ENCODE measurements at places on chromosomes 1 and 21. TPM values are rescaled to one million over a fixed set of nuclear protein-coding genes. Genes with fewer than 3 reads are reported as not detected.

GRCh38 chr1:159184201-159184600 lies 12.8 kb downstream of the CADM3 start:
- no peak for DNase-seq

- no peak for DNase-seq
These were observed 3.8 kb downstream of the CNR2 start for GRCh38 chr1:23909412-23909811.

GRCh38 chr1:176164014-176164678 lies 42.9 kb downstream of the COP1 start:
- DNase-seq = no peak

DNA sequence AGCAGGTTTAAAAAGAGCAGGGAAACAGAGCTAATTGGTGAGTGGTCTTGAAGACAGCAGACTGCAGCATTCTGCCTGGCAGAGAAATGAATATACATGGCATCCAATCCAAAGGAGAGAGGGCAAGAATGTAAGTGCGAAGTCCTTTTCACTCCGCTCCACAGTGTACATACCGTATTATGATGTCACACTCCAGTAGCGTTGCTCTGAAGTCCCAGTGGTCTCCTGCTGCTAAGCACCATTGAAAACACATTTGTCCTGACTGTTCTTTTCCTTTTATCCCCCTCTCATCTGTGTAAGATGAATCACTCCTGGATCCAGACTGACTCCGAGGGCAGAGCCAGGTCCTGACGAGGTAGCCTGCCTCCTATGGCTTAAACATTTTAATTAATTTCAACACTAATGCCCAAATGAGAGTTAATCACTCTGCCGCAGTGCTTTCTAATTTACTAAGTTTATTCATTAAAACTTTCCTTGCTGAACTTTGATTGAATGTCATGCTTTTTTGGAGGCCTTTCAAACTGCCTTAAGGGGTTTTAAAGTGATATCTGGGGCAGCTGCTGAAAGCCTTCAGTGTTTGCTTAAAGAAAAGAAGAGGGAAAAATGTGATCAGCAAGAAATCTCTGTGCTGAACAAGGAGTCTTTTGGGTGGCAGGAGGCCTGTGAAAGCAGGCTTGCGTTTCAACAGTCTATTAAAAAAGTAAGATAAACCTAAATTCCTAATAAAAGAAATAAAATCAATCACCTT lies 227.2 kb downstream of the ATG4C start:
- DNase-seq = no peak

- DNase-seq = no peak
These were observed 22.1 kb upstream of the FAM20B start for GRCh38 chr1:179003512-179004066.

- no peak for DNase-seq
These were observed 10.9 kb downstream of the YARS1 start for GRCh38 chr1:32806290-32806689.

- DNase-seq = no peak
These were observed 442.7 kb downstream of the PTBP2 start for GRCh38 chr1:97164276-97164639.

- no peak for DNase-seq
These were observed 354.0 kb upstream of the RGS18 start for GRCh38 chr1:191804311-191804710.

DNA sequence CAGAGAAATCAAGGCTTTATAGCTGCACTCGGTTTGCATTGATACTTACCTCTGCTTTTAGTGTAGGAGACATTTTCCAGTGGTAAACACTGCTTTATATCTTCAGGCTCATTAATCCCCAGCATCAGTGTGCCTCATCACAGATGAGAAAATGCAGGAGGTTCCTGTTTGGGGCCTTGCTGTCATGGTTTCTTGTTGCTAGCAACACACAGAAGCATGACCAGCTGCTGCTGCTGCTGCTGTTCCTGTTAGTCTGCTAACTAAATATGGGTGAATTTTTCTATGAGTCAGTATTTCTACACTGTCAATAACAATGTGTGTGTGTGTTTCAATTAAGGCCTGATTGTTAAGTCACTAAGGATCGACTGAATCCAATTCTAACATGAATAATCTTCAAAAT lies 85.8 kb upstream of the RGS1 start:
- DNase-seq = no peak

DNA sequence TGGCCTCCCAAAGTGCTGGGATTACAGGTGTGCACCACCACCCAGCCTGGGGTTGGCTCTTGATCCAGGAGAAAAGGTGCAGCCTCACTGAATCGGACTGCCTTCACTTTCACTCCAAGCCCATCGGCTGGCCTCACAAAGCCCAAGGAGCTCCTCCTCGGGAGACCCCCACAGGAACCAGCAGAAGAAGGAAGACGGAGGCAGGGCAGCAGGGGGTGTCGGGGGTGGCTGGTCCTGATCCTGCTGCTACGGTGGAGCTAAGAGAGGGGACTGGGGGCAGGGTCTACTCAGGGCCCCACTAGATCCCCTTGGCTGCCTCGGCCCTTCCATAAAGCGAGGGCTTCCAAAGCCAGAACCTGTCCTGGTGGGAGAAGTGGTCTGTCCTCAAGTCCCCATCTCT lies 93.9 kb downstream of the STUM start:
- DNase-seq = no peak

DNA sequence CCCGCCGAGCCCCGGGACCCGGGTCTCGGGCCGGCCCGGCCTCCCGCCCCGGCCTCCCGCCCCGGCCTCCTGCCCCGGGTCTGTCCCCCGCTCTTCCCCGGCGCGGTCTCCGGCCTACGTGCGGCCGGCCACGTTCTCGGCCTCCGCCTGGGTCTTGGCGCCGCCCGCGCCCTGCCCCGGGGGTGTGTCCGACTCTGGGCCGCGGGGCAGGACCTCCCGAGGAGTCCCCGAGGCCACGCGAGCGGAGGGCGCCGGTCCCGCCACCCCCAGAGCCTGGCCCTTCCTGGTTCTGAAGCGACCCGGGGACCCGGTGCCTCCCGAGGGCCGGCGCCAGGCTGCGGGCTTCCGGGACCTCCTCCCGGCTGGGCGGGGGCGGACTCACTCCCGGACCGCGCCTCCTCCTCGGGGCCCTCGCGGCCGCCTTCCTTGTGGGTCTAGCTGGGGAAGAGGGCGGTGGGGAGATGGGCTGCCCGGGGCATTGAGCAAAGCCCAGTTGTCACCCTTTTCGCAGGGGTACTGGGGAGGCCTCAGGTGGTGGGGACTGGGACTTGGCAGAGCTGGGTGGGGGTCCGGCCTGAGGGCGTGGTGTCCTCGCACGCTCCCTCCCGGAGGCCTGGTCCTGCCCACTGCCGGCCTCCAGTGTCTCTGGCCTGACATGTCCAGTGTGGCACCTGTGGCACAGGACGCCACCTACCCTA lies 558 bp downstream of the PFKL start:
- no peak for DNase-seq

TMEM81 gene
- total RNA-seq = 10.9 TPM

GPR161 gene
- total RNA-seq = 16.1 TPM

BLACAT1 gene
- 1.7 TPM for total RNA-seq

MROH9 gene
- total RNA-seq = not detected

TENT5C gene
- total RNA-seq = 1.4 TPM

AMY2A gene
- total RNA-seq = 2.2 TPM

HTR6 gene
- total RNA-seq = 3.3 TPM

RSPO1 gene
- not detected for total RNA-seq

Data from dorsolateral prefrontal cortex (tissue), 122 donors.